ENCODE measurements at places on chromosomes 3 and 15.

DNA sequence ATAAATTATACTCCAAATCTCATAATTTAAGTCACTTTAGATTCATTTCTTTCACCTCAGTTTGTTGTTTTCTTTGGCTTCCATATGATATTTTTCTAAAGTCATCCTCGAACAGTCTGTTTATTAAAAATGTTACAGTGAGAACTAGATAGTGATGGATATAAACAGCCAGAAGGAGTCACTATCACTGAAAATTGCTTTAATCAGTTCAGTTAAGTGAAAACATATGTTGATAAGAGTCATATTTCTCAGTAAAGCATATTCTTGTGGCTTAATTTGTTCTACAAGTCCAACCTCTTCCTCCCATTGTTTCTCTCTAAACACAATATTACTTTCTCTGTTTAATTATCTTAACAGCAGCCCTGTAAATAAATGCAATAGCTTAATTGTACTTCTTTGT, 427.5 kb upstream of the ALCAM start:
- DNase-seq, result no peak

DNA sequence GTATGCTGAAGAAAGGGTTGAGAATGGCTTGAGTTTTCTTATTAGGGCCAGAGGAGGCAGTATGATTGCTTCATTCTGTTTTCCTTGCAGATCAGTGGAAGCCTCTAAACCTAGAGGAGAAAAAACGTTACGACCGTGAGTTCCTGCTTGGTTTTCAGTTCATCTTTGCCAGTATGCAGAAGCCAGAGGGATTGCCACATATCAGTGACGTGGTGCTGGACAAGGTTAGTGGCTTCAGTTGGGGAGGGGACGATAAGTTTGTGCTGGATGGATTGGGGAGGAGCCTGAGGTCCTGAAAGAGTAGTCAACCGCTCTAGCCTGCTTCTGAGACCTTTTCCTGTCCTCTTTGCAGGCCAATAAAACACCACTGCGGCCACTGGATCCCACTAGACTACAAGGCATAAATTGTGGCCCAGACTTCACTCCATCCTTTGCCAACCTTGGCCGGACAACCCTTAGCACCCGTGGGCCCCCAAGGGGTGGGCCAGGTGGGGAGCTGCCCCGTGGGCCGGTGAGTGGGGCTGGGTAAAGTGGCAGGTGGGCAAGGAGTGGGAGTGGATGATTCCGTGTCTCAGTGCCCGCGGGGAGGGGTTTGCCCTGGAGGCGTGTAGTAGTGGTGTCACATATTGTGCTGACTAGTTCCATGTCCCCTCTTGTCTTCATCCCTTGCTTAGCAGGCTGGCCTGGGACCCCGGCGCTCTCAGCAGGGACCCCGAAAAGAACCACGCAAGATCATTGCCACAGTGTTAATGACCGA, 8.5 kb downstream of the EIF4G1 start:
- no peak for DNase-seq

- DNase-seq, result no peak
Observed at GRCh38 chr3:102532901-102533300, 98.1 kb downstream of the ZPLD1 start.

- DNase-seq, result no peak
Observed at GRCh38 chr15:66021496-66022162, 152.3 kb downstream of the RAB11A start.

DNA sequence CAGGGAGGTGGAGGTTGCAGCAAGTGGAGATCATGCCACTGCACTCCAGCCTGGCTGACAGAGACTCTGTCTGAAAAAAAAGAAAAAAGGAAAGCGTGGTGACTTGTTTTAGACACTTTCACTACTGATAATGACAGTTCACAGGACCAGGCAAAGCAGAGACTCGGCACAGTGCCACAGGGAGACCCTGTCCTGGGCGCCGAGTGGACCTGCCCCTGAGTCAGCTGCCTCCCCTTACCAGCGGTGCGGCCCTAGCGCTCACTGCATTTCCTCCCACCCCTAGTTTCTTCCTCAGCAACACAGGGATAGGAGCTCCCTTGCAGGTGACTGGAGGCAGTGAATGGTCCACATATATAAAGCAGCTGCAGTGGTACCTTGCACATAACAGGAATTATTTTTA, 38.7 kb upstream of the NSMCE3 start:
- DNase-seq, result no peak

- no peak for DNase-seq
Observed at GRCh38 chr3:12139111-12139511, 19.6 kb downstream of the TIMP4 start.

DNA sequence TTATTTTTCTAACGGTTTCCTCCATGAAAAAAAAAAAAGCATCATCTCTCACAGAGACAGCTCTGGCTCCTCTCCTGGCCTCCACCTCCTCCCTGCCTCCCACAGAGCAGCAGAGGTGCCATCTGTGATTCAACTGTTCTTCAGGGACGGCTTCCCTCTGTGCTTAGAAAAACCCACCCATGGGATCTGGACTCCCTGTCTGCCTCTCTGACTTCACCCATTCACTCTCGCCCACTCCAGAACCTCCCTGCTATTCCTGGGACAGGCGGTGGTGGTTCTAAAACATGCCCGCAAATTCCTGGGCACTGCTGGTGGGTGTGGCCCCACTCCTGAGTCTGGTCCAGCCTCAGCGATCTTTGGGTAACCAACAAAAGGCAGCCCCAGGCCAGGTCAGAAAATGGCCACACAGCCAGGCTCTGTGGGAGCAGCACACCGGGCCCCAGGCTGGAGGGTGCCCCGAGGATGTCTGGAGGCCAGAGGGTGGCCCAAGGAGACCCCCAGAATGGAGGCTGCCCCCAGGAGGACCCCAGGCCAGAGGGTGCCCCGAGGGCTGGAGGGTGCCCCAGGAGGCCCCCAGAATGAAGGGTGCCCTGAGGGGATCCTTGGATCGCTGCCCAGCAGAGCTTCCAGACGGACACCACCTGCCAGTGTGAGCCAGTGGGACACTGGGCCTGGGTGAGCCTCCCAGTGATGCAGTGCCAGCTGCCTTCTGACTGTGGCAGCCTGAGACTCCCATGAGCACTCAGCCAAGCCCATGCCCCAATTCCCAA, 2.6 kb upstream of the CHST13 start:
- no peak for DNase-seq

GRCh38 chr3:73729969-73730440, 105.3 kb upstream of the PDZRN3 start:
- DNase-seq, result no peak

- no peak for DNase-seq
Observed at GRCh38 chr3:157868946-157869345, 237.3 kb downstream of the SHOX2 start.

DNA sequence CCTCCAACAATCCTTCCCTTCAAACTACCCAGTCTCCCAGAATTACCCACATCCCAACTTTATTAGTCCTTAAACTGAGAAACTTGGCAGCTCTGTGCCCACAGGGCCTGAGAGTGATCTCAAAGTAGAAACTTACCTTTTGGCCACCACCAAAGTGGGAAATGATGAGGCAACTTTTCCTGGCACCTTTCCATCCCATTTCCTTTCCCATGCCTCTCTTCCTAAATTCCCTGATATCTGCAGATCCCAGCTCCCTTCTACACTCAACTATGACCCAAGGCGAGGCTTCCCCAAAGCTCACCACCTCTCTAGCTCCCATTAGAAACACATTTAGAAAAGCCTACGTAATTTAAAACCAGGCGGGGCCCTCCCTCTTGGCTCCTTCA, 271.9 kb downstream of the FOXP1 start:
- no peak for DNase-seq

GRCh38 chr3:125050488-125051090, 5.2 kb downstream of the HEG1 start:
- no peak for DNase-seq

- DNase-seq, result no peak
Observed at GRCh38 chr3:50264964-50265485, 3.9 kb upstream of the SEMA3B start.

GRCh38 chr3:46542344-46542743, 23.8 kb downstream of the LRRC2 start:
- no peak for DNase-seq

DNA sequence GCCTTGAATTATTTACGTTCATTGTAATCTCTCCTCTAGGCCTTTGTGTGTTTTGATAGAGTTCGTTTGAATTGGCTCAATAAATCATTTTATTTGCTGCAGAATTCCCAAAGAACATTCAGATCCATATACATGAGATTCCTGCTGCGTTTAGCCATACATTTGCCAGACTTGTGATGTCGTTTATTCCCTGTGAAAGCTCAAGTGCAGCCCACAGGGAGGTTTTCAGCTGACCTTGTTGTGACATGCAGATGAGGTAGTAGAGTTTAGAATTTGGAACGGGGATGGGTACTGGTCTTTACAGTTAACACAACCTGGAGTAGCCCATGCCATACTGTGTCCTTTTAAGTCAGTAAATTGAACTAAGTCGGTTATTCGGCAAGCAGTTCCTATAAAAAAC, at the start of gene C3orf20:
Gene C3orf20, plus strand, starts transcription at position 301 of the 400 bp plus-strand sequence. CDS start 7,573 bp downstream, outside the sequence.
- DNase-seq, result no peak

DNA sequence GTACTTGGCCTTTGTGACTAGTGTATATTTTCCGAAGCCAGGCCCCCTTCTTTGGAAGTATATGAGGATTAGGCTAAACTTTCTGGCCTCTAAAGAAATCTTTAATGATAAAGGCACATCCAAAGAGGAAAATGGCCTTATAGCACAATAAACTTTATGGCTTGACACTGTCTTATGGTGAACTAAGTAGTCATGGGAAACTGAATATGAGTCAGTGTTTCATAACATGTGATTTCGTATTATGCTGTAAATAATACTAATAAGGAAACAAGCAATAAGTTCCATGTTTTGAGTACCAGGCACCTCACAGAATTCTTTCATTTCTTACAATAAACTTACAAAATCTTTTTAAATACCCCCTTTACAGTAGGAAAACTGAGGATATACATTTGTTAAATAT, 8.2 kb downstream of the ZPLD1 start:
- DNase-seq, result no peak

DNA sequence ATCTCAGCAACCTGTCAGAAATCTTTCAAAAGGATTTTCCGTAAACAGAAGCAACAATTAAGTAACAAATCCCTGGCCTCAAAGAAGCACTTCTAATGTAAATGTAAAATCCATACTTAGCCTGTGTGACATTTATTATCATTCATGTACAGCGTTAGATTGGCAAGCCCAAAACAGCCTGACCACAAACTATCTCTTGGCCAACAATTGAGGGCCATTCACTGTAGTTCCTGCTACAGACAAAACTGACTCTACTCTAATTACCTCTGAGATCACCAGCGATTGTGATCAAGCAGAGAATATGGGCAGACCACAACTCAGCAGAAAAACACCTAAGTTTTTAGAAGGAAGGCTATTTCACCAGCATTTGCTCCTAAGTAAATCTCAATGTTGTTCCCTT, 9.2 kb downstream of the SHQ1 start:
- DNase-seq, result no peak

DNA sequence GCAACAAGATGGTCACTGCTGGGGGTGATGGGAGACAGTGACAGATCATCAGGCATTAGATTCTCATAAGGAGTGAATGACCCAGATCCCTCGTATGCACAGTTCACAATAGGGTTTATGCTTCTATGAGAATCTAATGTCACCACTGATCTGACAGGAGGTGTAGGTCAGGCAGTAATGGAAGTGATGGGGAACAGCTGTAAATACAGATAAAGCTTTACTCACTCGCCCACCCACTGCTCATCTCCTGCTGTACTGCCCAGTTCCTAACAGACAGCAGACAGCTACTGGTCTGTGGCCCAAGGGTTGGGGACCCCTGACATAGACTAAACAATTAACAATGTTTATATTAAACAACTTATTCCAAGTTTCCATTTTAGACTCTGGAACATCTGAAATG, 25.4 kb downstream of the IFT80 start:
- DNase-seq, result no peak

- no peak for DNase-seq
Observed at GRCh38 chr3:38585791-38586420, 63.6 kb downstream of the SCN5A start.
